CD4-positive, alpha-beta T cell treated with Interleukin-4 for 4 hours (primary cell): ENCODE measurements at places on chromosomes 7 and 10.

GRCh38 chr7:139750459-139751095 is 27.2 kb downstream of the HIPK2 start:
- no peak for DNase-seq

GRCh38 chr10:113496111-113497109 is 56.4 kb upstream of the HABP2 start:
- DNase-seq: no peak

GRCh38 chr10:23204773-23205172 is 12.7 kb downstream of the PTF1A start:
- DNase-seq: no peak

DNA sequence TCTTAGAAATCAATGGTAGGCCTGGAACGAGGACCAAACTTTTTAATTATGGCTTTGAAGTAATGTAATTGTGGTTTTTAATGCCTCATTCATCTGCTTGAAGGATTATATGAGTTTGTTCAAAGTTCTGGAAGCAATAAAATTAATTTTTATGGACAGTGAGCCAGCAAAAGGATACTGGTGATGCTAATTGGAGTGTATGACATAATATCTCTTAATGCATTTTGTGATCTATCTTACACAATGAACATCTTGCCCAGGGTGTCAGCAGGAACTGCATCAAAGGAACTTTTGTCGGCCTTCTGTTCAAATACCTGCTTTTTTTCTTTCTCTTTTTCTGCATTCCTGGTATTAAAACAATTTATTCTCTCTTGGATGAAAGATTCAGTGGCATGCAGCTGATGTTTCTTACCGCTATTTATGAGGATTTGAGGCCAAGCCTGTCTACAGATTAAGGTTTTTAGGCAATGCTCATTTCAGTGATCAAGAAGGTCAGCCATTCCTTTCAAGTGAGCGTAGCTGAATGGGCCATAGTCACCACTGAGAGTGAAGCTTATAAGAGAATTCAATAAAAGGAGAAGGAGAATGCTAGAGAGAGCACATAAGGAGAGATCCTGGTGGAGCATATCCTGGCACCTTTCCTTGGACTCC is 974.8 kb downstream of the SORCS3 start:
- no peak for DNase-seq

DNA sequence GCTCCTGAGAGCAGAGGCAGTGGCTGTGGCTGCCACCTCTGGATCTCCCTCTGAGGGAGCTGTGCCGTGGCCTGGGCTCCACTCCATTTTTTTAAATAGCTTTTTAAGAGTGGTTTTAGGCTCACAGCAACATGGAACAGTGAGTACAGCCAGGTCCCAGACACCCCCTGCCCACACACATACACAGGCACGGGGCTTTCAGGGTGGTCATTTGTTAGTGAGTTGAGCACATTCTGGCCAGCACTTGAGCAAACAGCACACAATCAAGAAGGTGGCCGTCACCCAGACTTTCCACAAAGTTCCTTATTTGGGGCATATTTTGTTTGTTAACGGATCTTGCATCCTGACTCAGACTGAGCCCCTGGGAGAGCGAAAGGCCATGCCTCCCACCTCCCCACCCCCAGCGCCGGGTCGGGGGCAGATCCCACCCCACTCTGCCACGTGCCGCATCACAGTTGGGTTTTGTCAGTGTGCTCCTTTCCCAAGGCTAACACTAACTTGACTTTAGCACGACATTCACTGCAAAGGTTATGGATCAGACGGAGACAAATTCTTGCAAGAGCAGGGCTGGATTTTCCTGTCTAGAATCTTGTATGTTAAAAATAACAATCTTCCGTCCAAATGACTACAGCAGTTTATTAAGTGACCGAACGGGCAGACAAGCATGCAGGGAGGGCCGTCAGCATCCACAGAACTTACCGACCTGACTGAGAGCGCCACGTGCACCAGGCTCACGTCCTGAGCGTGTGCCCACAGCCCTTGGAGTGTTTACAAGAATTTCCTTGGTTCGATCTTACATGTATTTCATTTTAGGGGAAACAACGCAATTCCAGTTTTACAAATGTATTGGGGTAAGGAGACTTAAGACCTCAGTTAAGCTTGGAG is 156.5 kb upstream of the NPS start:
- DNase-seq: no peak

GRCh38 chr10:17029581-17030271 is 99.9 kb downstream of the CUBN start:
- DNase-seq: peak; percentile 94

- DNase-seq: no peak
Measured at GRCh38 chr10:77685432-77685831, 47.8 kb upstream of the KCNMA1 start.

DNA sequence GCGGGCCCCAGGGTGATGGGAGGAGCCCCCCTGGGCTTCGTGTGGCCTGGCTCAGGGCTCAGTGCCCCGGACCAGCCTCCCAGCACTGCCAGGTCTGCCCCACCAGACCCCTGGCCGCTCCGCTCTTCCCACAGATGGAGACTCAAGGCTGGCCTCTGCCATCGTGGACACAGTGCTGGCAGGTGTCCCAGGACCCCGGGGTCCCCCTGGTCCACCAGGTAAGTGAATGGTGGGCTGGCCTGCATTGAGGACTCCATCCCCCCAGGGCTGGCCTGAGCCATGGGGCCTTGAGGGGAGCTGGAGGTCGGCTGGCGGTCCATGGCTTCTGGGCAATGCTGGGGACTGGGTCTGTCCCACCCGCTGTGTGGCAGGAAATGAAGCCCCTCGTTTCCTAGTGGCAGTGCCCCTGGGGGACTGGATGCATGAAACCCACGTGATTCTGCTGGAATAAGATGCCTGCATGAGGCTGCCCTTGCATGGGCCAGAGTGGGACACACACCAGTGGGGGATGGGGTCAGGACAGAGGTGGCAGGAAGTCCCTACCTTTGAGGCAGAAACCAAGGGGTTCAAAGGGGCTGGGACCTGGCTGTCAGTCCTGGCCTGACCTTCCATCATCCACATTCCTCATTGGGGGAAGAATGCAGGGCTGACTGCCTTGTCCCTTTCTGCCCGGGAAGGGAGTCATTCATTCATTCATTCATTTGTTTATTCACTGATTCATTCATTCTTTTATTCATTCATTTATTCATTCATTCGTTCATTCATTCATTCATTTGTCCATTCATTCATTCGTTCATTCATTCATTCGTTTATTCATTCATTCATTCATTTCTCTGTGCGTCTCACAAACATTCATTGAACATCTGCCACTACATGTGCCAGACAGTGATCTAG is 81.8 kb downstream of the MYL10 start:
- DNase-seq: no peak

- peak; percentile 53 for DNase-seq
Measured at GRCh38 chr7:36280840-36281812, 108.5 kb upstream of the ANLN start.

- no peak for DNase-seq
Measured at GRCh38 chr10:69217119-69217754, 2.9 kb upstream of the HKDC1 start.

GRCh38 chr10:48498940-48499510 is 105.8 kb downstream of the ARHGAP22 start:
- DNase-seq: no peak

GRCh38 chr7:105830405-105831301 is 45.7 kb downstream of the ATXN7L1 start:
- DNase-seq: no peak

DNA sequence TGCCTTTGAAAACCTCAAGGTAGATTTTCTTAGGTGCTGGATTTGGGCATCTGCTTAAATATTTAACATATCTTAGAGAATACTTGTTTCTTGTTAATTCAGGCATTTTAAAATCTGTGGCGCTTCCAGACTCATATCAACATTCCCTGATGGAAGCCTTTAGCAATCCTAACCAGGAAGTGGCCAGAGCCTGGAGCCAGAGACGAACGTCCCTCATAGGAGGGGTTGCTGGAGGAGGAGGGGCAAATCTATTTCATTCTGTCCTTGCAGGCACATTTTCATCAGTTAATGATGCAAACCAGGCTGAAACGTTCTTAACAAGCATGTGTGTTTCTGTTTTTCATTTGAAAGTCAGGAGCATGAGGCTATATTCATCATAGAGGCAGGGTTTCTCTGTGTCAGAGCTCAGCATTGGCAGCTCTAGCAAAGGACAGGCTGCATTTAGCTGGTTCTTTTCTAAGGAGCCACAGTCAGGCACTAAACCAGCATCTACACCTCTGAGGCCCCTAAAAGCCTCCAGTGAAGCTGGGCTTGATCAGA is 17.8 kb upstream of the IFIT2 start:
- no peak for DNase-seq

- no peak for DNase-seq
Measured at GRCh38 chr7:16975712-16976111, 93.9 kb upstream of the AGR3 start.

DNA sequence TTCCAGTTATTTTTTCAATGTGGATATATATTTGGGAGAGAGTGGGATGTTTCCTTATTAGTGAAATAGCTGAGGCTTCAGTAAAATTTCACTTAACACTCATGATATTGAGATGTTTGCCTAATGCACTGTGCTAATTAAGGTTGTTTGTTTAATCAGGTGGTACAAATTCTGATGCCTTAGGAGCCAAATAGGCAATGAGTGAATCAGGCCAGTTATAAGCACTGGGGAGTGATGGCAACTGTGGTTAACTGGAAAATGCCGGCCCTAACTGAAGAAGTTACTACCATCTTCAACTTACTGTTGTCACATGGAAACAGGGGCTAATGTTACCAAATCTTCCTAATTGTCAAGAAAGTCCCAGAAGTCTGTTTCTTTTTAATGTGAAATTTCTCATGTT is 32.0 kb downstream of the VCL start:
- no peak for DNase-seq

DNA sequence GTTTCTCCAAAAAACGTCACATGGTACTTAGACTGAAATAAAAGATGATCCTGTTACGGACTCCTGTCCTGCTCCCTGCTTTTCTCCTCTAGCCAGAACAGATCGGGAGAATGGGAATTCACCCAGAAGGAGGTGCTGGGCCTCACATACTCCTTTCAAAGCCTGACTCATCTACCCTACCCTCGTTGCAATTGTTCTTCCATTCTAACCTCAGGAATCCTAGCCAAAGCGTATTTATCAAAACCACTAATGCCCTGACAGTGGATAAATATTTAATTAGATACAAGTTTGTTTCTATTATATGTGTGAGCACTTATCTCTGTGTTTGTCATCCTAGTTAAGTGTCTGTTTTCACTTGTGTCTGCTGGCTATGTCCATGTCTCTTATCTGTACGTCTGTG is 21.7 kb downstream of the ZCWPW1 start:
- DNase-seq: no peak

DNA sequence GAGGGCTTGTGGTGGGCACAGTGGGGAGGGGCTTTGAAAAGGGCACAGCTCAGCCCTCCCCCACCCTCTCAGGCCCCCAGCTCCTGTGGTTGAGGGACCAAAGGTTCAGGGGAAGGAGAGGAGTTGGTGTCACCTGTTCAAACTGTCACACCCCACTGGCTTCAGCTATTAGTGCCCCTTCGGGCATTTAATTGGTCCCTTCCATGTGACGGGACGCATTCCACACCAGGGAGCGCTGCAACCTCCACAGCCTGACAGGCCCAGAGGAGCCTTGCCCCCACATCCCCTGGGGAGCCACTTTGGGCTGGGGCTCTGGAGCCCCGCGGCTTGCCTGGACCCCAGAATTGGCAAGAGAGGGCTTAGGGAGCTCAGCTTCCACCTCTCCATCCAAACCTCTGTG is 75.7 kb downstream of the C10orf105 start:
- no peak for DNase-seq

DNA sequence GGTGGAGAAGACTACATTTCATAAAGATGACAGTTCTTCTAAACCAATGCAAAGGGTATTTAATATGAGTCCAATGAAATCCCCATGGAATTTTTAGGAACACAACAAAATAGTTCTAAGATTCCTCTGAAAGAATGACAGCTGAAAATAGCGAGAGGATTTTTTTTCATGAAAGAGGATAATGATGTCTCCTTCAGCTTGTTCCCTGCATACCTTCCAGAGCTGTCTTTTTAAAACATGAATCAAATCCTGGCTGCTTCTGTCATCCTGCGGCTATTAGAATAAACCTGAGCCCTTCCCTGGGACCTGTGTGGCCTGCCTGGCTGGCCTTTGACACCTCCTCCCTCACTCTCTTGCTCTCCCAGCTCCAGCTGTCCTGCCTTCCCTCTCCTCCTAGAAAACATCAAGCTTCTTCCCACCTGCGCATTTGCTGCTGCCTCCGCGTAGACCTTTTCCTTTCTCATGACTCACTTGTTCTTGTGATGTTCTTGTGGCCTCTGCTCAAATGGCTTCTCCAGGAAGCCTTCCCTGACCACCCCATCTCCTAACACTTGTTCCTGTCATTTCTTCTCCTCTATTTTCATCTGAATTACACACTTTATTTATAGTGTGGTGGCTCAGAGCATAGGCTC is 57.4 kb downstream of the EEPD1 start:
- no peak for DNase-seq

DNA sequence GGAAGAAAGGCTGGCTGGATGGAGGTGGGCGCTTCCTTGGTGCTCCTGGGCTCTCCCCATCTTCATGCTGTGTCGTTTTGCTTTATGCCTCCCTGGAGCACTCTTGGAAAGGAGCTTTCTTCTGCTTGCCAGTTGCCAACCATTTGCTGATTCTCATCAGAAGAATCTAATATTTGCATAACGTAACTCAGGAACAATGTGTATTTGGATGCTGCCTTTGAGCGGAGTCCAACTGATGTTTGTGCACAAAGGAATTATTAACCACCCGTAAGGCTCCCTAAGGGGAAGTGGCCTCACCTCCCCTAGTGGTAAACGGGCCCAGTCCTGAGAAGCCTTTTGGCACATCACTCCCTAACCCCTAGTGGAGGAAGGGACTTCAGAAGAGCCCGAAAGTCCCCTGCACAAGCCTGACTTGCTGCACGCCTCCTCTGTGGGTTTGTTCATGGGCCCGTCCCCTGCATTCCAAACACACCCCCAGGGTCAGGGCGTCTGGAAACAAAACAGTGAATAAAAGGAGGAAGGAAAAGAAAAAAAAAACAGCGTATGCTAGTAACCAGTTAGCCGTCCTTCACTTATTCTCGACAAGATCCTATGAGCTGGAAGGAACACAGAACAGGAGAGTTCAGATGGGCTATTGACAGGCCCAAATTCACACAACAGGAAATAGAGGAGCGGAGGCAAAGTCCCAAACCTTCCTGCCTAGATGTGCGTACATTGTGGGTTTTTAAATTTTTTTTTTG is 602.2 kb downstream of the LRMDA start:
- no peak for DNase-seq

- no peak for DNase-seq
Measured at GRCh38 chr10:109961174-109962001, 38.1 kb upstream of the XPNPEP1 start.

GRCh38 chr7:142864980-142865747 is 10.3 kb downstream of the EPHB6 start:
- DNase-seq: no peak
